ENCODE measurements at places on chromosomes 1 and 21. TPM values are rescaled to one million over a fixed set of nuclear protein-coding genes. Genes with fewer than 3 reads are reported as not detected.

OR2L13 gene
- total RNA-seq: not detected

CDC20 gene
- 204 TPM for total RNA-seq

FCRL5 gene
- not detected for total RNA-seq

SPRR2F gene
- total RNA-seq: not detected

VWA1 gene
- 15.1 TPM for total RNA-seq

IL20 gene
- total RNA-seq: not detected

FABP3 gene
- not detected for total RNA-seq

ST6GALNAC5 gene
- total RNA-seq: 0.22 TPM

H6PD gene
- total RNA-seq: 4.6 TPM

CYP4X1 gene
- total RNA-seq: not detected

IFNLR1 gene
- total RNA-seq: 1.1 TPM

CHI3L1 gene
- total RNA-seq: not detected

SPRR2G gene
- total RNA-seq: not detected

C1orf141 gene
- total RNA-seq: not detected

C1orf87 gene
- not detected for total RNA-seq

NHLH1 gene
- 0.76 TPM for total RNA-seq

FOXJ3 gene
- total RNA-seq: 20.3 TPM

UMODL1 gene
- not detected for total RNA-seq

NFASC gene
- 1.1 TPM for total RNA-seq

OR10Z1 gene
- total RNA-seq: not detected

GUCA2A gene
- not detected for total RNA-seq

PRDM16 gene
- total RNA-seq: 0.45 TPM

HES2 gene
- total RNA-seq: 5.5 TPM

IGSF21 gene
- total RNA-seq: not detected

BCL2L15 gene
- 0.59 TPM for total RNA-seq

HENMT1 gene
- total RNA-seq: 4.4 TPM

OR2T11 gene
- total RNA-seq: not detected

LRP8 gene
- 36.2 TPM for total RNA-seq

THEM5 gene
- not detected for total RNA-seq

KLHL21 gene
- total RNA-seq: 20.3 TPM

TMPRSS15 gene
- not detected for total RNA-seq

RGS13 gene
- total RNA-seq: not detected

KIF14 gene
- total RNA-seq: 9.0 TPM

KCNT2 gene
- not detected for total RNA-seq

ACOT11 gene
- 2.1 TPM for total RNA-seq

SSBP3 gene
- 5.7 TPM for total RNA-seq

FCN3 gene
- total RNA-seq: not detected

CD1C gene
- not detected for total RNA-seq

FCRL2 gene
- not detected for total RNA-seq

GBP6 gene
- total RNA-seq: not detected

ITLN1 gene
- not detected for total RNA-seq

TMEM269 gene
- 0.15 TPM for total RNA-seq

OSCP1 gene
- total RNA-seq: 7.0 TPM

GPR25 gene
- total RNA-seq: not detected

All from A549 treated with Hydrocortisone at 1 μM for 4 hours (cell line).